GM06990 (cell line): ENCODE measurements at places on chromosomes 16 and 17.
A peak's percentile ranks its signal among the peaks of the same experiment; 100 is the strongest.

DNA sequence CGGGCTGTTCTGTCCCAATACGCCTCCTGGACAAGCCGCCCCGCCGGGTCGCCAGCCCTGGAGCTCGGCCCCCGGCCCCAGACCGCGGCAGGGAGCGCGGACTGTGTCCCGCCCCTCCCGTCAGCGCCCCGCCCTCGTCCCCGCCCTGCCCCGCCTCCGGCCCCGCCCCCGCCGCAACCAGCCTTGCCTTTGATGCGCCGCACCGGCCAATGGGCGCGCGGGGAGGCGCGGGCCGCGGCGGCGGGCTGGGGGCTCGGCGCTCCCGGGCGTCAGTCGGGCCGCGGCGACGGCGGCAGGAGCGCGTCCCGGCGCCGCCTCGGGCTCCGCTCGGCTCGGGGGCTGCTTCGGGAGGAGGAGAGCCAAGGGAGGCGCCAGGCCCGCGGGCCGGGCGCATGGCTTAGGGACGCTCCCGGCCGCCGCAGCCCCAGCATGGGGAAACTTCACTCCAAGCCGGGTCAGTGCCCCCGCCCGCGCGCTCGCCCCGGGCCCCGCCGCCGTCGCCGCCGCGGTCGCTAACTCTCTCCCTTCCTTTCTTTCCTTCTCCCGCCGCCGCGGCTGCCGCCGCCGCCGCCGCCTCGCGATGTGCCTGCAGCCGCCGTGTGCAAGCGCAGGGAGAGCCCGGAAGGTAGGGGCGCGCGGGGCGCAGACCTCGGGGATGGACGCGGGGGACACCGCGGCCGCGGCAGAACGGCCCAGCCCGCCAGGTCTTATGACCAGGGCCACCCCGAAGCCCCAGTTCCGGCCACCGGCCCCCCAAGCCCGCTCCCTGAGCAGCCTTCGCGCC lies at the start of gene NKD1:
NKD1 (plus strand) TSS at position 272 of the 784 bp plus-strand sequence; CDS start at position 430, 158 bp downstream.
- DNase-seq: peak; percentile 64

DNA sequence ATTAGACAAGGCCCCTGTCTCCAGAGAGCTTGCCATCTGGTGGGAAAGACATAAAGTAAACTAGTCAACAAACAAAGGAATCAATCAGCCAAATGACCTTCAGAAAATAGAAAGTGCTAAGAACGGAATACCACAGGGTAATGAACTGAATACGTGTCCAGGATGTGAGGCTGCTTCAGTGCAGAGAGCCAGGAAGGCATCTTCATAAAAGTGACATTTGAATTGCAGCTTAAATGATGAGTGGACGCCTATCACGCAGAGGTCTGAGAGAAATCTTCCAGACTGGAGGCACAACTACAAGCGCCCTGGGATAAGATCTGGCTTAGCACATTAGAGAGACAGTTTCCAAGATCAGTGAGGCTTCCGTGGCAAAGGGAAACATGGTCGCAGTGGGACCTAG lies 574.1 kb upstream of the CDH8 start:
- no peak for DNase-seq

GRCh38 chr16:60811657-60812056 lies 1224.6 kb downstream of the CDH8 start:
- no peak for DNase-seq

DNA sequence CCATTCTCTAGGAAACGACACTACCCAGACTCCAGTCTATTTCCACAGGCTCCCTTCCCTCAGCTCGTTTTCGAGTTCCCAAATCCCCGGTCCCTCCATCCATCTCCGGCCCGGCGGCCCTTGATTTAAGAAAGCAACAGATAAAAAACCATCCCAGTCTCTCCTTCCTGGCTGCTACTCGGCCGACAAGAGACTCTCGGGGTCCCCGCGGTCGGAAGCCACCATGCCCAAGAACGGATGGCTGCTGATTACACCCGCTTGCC lies 182 bp downstream of the RPL26 start:
- no peak for DNase-seq

DNA sequence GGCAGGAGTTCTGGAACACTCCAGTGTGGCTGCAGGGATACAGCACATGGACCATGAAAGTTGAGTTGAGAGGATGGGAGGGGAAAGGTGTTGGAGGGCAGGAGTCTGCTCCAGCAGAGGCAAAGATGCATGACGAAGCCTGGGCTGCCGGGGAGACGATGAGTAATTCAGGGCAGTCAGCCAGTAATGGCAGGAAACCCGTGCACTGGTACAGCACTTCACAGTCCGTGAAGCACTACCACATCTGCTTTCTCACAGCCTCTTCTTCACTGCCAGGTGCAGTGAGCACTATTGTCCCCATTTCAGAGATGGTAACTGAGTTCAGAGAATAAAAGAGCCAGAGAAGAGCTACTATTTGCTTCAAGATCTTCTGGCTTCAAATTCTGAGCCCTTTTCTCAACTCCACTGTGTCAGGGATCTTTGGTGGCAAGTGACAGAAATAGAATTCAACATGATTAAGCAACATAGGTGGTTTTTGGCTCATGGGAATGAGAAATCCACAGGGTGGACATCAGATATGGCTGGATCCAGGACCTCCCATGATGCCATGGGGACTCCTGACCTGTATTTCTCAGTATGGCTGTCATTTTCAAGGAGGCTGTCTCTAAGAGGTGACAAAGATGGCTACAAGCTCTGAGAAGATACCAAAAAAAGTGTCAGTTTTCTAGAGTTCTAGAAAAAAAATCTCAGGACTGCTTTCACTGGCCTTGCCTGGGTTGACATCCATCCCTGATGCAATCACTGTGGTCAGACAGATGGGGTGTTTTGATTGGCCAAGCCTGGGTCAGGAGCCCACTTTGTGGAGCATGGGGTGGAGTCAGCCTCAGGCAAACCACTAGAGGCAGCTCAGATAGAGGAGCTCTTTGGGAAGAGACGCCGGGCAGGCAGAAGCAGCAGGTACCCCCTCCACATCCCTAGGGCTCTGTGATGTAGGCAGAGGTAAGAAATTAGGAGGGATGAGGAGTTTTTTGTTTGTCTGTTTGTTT lies 24.7 kb downstream of the IL21R start:
- peak; percentile 82 for DNase-seq

DNA sequence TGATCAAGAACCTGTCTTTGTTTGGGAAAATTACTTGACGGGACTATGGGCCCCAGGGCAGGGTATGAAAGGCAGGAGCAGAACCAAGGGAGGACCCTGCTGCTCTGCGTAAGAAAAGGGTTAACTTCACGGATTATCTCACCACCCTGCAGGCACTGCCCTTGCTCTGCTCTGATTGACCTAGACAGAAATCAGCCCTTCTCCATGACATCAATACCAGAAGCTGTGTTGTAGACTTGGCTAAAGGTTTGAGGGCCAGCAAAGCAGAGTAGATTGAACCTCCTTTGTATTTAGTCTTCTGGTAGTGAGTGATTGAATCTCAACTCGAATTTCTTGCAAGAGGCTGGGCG lies 52.9 kb upstream of the ETV4 start:
- DNase-seq: no peak

DNA sequence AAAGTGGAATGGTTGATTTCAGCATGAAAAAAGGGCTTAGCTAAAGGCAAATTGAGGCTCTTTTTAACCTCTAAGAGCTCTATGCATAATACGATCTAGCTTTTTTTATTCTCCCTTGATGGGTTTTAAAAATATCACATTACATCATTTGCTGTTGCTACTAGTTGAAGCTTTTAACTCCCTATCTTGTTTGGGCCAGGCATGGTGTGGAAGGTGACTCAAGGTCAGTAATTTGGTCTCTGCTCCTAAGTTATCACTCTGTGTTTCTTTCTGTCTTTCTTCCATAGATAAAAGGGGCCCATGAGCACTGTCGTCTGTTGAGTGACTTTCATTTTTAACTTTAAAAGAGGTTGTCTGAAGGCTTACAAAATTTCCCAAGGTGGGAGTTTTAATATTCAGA lies 58.1 kb upstream of the GOT2 start:
- DNase-seq: no peak

DNA sequence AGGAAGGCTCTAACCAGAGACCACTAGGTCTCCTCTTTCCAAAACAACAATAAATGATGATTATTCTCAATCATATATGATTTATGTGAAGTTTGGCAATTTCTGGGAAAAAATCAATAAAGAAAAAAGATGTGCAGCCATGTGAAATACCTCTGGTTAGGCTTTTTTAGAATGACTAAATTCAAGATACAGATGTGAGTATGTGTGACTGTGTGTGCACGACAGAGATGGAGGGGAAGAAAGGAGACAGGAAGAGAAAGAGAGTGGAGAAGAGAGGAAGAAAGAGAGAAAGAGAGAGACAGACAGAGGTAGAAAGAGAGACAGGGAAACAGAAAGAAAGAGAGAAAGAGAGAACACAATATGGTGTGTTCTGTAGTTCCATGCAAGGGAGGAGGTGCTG lies 558.6 kb upstream of the CDH5 start:
- DNase-seq: no peak

GRCh38 chr16:772959-773358 lies 12.4 kb downstream of the MSLN start:
- peak; percentile 6 for DNase-seq

DNA sequence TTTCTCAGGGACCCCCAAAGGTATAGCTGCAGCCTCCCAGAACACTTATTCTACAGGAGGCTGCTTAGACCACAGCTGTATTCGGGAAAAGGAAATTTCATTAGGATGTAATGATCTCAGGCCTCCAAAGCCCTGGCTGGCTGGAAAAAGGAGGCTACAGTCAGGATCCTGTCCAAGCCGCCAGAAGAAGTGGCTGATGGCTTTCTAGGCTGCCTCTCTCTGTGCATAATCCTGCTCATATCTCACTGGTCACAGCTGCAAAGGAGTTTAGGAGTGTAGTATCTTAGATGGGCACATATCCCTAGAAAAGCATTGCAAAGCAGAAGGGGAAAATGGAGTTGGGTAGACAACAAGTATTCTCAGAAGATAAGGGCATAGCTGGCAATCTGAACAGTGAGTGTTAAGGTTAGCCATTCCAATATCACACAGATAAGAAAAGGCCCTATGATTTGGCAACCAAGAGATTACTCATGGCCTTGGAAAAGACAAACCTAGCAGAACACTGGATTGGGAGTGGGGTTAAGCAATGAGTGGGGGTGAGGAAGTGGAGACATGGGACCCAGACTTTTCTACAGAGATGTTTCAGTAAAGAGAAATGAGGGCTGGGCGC lies 26.0 kb upstream of the PRKCA start:
- DNase-seq: no peak

DNA sequence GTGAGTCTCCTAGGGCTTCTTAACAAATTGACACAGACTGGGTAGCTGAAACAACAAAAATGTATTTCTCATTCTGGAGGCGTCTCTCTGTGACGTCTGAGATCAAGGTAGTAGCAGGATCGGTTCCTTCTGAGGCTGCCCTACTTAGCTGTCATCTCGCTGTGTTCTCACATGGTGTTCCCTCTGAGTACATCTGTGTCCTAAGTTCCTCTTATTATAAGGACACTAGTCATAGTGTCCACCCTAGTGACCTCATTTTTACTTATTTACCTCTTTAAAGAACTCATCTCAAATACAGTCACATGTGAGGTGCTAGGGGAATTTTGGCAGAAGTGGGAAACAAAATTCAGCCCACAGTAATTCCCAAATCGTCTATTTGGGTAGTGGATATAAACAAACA lies 529.1 kb downstream of the NPIPA7 start:
- no peak for DNase-seq

DNA sequence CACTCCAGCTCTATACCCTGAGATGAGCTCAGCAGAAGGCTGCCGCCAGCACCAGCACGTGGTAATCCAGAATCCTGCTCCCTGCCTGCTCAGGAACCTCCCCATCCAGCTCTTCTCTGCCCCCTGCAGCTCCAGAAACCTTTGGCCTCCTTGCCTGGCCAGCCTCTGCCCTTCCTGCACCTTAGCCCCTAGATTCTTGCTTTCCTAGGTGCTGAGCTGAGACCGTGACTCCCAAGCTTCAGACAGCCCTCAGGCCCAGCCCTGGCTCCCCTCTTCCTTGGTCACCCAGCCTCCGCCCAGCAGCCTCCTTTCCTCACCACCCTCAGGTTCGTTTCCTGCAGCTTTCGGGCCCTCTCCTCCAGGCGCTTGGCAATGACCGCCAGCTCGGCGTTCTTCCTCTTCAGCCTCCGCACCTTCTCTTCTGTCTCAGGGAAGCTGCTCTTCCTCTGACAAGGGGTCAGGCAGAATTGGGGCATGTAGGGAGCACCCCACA lies 2.6 kb downstream of the TSPOAP1 start:
- DNase-seq: peak; percentile 74

GRCh38 chr17:70166615-70167014 lies 2.7 kb upstream of the KCNJ2 start:
- DNase-seq: no peak

GRCh38 chr17:57522042-57523005 lies 222.8 kb downstream of the CCDC182 start:
- no peak for DNase-seq

GRCh38 chr17:3968886-3969524 lies 4.8 kb upstream of the ATP2A3 start:
- no peak for DNase-seq

GRCh38 chr17:80137131-80137530 lies 9.8 kb downstream of the EIF4A3 start:
- no peak for DNase-seq

- DNase-seq: no peak
Observed at GRCh38 chr16:10600782-10601443, 20.5 kb upstream of the EMP2 start.

DNA sequence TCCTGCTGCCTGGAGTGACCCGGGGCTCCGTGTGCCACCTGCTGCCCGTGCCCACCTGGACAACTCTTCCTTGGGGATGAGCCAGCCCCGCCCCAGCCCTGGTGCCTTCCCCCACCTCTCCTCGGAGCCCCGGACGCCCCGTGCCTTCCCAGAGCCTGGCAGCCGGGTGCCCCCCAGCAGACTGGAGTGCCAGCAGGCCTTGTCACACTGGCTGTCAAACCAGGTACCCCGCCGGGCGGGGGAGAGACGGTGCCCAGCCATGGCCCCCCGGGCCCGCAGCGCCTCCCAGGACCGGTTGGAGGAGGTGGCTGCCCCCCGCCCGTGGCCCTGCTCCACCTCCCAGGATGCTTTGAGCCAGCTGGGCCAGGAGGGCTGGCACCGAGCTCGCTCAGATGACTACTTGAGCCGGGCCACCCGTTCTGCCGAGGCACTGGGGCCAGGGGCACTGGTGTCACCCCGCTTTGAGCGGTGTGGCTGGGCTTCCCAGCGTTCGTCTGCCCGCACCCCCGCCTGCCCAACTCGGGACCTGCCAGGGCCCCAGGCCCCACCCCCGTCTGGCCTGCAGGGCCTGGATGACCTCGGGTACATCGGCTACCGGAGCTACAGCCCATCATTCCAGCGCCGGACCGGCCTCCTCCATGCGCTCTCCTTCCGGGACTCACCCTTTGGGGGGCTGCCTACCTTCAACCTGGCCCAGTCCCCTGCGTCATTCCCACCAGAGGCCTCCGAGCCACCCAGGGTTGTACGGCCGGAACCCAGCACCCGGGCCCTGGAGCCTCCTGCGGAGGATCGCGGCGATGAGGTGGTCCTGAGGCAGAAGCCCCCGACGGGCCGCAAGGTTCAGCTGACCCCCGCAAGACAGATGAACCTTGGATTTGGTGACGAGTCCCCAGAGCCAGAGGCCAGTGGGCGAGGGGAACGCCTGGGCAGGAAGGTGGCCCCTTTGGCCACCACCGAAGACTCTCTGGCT lies 38.4 kb downstream of the ARHGAP23 start:
- DNase-seq: no peak
